ENCODE measurements at places on chromosomes 6 and 20.

- DNase-seq: no peak
These were observed 147.0 kb downstream of the MAFB start for GRCh38 chr20:40542065-40542464.

GRCh38 chr6:44238687-44239350 is 8.1 kb upstream of the HSP90AB1 start:
- DNase-seq: no peak

DNA sequence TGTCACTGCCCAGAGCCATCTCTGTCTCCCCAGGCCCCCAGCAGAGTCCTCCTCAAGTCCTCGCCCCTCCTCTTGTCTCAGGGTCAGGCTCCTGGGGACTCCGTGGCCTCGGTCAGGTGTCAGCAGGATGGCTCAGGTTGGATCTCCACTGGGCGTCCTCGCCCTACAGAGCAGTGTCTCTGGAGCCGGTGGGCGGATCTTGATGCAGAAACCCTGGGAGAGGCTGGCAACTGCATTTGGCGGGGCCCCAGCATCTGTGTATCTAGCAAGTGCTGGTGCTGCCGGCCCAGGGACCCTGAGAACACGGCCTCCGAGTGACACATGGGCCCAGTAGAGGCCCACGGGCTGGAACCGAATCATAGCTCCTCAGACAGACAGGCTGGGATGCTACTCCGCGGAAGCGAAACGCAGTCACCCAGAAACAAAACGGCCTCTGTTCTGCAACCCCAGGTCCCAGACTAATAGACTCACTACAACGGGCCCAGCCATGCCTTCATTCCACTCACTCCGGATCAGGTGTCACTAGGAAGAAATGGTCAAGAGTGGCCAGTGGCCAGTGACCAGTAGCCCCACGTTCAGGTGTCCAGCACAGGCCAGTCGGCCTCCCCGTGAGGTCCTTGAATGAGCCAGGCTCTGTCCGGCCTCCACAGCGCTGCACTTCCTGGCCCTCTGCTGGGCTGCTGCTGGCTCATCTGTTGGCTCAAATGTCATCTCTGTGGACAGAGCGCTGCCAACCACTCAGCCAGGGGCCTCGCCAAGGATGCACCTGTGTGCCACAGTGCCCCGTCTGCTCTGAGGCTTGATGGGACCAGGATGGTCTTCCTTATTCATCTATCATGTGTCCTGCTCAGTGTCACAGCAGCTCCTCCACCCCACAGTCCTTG is 12.6 kb upstream of the FRMD1 start:
- DNase-seq: no peak

DNA sequence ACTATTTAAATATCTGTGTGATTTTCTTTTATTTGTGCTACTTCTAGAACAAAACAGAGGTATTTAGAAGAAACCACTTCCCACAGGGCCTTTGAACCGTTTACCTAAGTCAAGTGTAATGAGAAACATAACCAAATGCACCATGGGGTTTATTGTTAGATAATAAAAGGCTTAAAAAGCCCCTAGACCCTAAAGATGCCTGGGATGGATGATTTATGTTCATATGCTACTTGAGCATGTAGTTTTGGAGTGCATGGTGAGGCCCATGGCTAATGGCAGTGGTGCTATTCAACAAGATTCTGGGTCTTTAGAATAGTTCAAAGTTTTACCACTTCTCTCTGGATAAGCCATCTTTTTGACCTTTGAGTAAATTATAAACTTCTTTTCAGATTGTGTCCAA is 65.9 kb downstream of the MTHFD1L start:
- DNase-seq: no peak

GRCh38 chr6:38573801-38574395 is 65.8 kb downstream of the BTBD9 start:
- no peak for DNase-seq

DNA sequence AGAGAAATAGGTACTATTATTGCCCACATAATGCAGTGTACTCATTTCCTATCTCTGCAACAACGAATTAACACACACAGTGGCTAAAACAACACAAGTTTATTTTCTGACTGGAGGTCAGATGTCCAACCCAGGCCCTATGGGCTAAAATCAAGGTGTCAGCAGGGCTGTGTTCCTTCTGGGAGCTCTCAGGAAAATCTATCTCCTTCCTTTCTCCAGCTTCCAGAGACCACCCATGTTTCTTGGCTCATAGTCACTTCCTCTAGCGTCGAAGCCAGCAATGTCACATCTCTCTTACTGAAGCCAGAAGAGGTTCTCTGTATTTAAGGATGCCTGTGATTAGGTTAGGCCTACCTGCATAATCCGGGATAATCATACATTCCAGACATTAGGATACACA is 60.9 kb upstream of the TOP1 start:
- no peak for DNase-seq

DNA sequence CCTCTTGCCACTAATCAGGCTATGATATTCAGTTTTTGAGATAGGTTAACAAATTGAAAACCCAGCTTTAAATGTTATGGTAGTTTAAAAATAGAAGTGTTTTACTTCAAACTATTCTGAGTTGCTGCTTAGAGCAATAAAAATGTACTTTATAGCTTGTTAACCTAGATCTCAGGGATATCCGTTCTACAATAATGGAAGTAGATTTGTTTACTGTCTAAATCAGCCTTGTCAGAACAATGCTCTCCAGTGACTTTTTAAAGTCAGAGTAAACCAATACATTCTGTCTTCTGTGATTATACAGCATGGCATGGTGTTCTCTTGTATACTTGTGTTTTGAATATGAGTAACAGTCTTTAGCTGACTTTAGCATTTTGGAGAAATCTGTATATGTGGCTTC is 161.5 kb downstream of the PACRG start:
- DNase-seq: no peak

GRCh38 chr6:28742668-28743270 is 181.0 kb downstream of the TRIM27 start:
- DNase-seq: no peak

DNA sequence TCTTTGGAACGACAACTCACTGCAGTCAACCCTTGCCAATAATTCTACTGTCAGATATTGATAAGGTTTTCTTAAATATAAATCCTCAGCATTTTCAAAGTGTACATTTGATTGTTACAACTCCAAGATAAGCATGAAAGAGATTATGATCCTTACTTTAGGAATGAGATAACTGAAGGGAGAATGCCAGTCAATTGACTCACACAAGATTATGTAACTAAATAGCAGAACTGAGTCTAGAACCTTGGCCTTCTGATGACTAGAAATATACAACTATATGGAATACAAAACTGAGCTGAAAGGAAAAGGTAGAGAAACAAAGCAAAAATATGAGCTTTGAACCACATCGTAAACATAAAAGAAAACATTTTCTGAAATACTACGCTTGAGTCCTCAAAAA is 26.9 kb upstream of the STXBP5 start:
- no peak for DNase-seq

DNA sequence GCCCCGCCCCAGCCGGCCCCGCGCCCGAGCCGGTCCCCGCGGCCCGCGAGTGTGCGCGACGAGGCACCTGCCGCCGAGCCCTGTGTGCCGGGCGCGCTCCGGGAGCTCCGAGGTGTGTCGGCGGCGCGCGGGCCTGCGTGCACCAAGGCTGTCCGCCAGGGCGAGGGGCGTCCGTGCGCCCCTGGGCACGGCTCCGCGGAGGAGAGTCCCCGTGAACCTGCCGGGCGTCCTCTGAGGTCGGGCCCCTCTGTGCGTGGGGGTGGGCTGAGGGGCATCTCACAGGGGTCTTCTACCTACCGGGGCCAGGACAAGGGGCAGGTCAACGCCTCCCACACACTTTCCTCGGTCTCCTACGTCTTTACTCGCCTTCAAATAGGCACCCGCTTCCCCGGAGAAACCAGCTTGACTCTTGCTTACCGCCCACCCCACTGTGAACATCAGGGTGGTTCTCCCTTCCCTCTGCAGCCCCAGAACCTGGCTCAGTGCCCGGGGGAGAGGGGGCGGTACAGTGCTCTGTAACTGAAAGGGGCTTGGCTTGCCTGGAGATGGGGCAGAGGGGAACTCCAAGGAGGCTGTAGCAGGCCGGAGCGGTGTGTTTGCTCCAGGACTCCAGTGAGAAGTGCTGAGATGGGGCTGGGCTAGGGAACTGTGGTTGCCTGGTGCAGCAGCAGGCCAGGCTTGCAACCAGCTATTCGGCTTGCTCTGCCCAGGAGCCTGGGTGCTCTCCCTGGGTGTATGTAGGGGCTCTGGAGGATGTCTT is at the start of gene SAMD10:
TSS of gene SAMD10 (minus strand) at position 86 of the 760 bp plus-strand sequence. CDS start 175 bp downstream, outside the sequence.
- no peak for DNase-seq

DNA sequence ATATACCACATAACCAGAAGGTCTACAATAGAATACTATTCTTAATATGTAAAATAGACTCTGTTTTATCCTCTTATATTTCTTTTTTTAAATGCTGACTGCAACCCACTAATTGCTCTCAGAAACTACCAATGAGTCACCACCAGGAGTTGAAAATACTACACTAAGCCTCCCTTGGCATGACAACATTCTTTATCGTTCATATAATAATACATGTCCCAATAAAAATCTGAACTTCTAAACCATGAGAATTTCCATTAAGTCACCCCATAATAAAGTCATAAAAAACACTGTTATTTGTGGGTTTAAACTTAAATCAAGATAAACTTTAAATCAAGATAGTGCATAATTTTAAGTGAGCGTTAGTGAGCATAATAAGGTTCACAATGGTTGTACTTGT is 4.2 kb downstream of the HACE1 start:
- peak; percentile 12 for DNase-seq

DNA sequence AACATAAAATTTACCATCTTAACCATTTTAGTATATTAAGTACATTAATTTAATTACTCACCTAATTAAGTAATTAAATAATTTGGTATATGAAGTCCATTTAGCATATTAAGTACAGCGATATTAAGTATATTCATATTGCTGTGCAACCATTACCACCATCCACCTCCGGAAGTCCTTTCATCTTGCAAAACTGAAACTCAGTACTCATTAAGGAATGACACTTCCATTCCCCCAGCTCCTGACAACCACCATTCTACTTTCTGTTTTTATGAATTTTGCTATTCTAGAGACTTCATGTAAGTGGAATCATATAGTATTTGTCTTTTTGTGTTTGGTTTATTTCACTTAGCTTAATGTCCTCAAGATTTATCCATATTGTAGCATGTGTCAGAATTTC is 61.1 kb upstream of the GTSF1L start:
- no peak for DNase-seq

DNA sequence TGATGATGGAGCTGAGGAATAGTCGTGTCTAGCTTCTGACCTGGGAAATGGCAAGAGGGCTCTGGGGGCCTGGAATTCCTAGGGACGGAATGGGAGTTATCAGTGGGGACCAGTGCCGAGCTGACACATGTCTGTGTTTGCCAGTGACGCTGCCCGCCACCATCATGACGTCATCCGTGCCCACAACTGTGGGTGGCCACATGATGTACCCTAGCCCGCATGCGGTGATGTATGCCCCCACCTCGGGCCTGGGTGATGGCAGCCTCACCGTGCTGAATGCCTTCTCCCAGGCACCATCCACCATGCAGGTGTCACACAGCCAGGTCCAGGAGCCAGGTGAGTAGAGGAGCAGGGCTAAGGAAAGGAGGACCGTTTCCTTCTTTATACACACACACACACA is 3.8 kb upstream of the CUL9 start:
- no peak for DNase-seq

GRCh38 chr20:38203337-38203980 is 38.4 kb upstream of the TGM2 start:
- DNase-seq: no peak

DNA sequence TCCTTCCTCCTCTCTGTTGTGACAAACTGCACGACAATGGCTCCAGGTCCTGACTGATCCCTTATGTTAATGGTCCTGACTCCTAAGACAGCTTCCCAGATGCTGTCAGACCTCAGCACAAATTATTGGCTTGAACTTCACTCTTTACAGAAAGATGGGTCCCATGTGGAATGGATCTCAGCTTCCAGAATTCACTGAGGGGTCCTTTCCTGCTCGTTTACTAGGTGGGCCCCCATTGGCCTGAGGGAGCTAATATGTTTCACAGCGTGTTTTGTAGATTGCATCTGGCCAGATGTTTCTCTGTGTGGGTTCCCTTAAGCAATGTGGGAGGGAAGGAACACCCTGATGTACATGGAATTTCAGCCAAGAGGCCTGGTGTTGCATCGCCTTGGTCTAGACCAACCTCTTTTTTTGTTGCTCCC is 826.6 kb downstream of the MAFB start:
- no peak for DNase-seq

- DNase-seq: no peak
These were observed 75.9 kb downstream of the LYRM4 start for GRCh38 chr6:5184878-5185277.

GRCh38 chr6:34414999-34415858 is 10.6 kb downstream of the RPS10 start:
- no peak for DNase-seq

DNA sequence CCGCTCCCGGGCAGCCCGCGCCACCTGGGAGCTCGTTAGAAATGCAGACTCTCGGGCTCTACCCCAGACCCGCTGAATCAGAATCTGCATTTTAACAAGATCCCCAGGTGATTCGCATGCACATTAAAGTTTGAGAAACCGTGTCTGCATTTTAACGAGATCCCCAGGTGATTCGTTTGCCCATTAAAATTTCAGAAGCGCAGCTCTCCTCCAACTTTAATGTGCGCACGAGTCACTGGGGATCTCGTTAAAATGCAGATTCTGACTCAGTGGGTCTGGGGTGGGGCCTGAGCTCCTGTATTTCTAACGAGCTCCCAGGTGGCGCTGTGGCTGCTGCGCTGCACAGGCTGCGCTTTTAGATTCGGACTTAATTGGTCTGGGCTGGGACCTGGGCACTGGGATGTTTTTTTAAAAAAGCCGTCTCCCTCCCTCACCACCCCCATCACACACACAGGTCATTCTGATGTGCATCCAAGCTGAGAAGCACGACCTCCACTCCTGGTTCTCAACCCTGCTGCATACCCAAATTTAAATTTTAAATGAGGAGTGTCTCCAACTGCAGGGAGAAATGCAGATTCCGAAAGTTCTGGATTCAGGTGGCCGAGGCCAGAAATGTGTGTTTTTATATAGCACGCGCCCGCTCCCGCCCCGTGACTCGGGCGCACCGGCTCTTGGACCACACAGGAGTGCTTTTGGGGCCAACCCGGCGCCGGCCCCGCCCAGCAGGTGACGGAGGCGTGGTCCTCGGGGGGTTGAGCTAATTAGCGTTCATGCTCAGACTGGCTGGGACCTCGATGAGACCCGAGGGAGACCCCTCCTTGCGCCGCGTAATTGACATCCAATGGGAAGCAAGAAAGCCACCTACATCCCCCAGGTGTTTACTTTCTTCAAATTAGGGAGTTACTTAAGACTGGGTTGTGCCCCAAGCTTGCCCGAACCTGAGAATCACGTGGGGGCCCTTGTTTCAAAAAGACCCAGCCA is 85.8 kb downstream of the ZFP64 start:
- no peak for DNase-seq

DNA sequence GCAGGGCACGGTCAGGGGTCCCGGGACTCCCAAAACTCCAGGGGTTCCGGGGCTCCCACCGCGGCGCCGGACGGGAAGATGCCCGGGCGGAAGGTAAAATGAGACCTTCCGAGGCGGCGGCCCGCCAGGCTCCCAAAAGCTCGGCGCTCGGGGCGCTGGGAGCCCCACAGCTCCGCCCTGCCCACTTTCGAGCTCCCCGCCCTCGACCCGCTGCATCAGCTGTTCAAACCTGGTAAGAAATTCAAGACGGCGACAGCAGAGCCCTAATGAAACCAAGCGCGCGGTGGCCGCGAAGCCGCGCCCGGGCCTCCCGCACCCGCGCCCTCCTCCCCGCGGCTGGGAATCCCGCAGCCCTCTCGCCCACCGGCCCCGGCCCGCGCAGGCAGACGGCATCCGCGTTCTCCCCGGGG is 369 bp downstream of the SLC4A11 start:
- no peak for DNase-seq
